ENCODE measurements at places on chromosomes 16 and 17. TPM values are rescaled to one million over a fixed set of nuclear protein-coding genes. Genes with fewer than 3 reads are reported as not detected.

- DNase-seq, result no peak
Measured at GRCh38 chr16:1786242-1787055, 3.7 kb downstream of the NUBP2 start.

DNA sequence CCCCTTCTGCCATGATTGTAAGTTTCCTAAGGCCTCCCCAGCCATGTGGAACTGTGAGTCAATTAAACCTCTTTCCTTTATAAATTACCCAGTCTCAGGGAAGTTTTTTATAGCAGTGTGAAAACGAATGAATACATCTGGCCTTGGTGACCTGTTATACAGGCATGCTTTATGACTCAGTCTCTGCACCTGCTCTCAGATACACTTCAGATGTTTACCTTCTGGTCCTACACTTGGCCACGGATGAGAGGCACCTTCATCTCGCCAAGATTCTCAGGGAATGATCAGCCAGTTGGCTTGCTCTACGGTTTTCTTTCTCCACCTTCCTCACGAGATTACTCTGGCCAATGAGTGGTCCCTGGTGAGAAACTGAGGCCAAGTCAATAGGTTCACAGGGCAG lies 304.7 kb downstream of the CA10 start:
- no peak for DNase-seq

- no peak for DNase-seq
Measured at GRCh38 chr17:12510535-12510934, 155.2 kb upstream of the MYOCD start.

- DNase-seq, result no peak
Measured at GRCh38 chr16:84109598-84110335, 7.0 kb downstream of the MBTPS1 start.

GRCh38 chr16:53914736-53915135 lies 210.8 kb downstream of the FTO start:
- no peak for DNase-seq

- peak; percentile 7 for DNase-seq
Measured at GRCh38 chr17:40532520-40533253, 31.3 kb upstream of the TNS4 start.

GRCh38 chr16:27066668-27067537 lies at the start of gene C16orf82:
Gene C16orf82 (plus strand): TSS chr16:27066927.
- DNase-seq, result no peak

GRCh38 chr16:51797669-51798259 lies 646.7 kb upstream of the SALL1 start:
- DNase-seq, result no peak

- DNase-seq, result no peak
Measured at GRCh38 chr17:46809110-46809571, 9.4 kb downstream of the WNT3 start.

- DNase-seq, result no peak
Measured at GRCh38 chr17:81498953-81499600, 13.5 kb downstream of the ACTG1 start.

- DNase-seq, result no peak
Measured at GRCh38 chr16:57048095-57048494, 44.3 kb upstream of the CPNE2 start.

GRCh38 chr17:77274096-77274845 lies 133.5 kb downstream of the SEC14L1 start:
- DNase-seq, result no peak

DNA sequence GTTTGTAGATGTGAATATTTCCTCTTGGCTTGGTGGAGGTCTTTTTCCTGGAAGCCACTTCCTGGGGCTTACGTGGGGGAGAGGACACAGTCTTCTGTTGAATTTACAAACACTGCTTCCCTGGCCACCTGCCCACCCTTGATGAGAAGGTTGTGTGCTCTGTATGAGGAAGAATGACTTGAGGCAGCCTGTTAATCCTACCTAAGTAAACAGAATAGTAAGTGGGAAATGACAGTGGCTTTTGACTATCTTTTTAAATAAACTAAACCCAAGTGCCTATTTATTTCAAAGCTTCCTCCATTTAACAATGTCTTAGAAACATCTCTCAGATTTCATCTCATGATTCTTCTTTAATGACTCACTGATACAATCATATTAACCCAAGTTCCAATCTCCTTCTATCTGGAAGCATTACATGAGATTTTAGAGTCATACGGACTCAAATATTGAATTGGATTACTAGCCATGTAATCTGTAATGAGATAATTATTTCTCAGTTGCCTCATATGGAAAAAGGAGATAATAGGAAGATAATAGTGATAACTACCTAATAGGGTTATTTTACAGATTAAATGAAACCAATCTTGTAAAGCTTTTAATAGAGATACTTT lies 96.6 kb upstream of the SMIM36 start:
- DNase-seq, result no peak

GRCh38 chr17:28796062-28796461 lies 46.5 kb downstream of the FAM222B start:
- no peak for DNase-seq

- no peak for DNase-seq
Measured at GRCh38 chr17:36939052-36939801, 2.0 kb downstream of the LHX1 start.

CCDC200 gene
- total RNA-seq, result not detected

ACLY gene
- 153 TPM for total RNA-seq

OR3A3 gene
- not detected for total RNA-seq

KRTAP2-1 gene
- not detected for total RNA-seq

TOX3 gene
- not detected for total RNA-seq

KCNJ18 gene
- total RNA-seq, result not detected

CALB2 gene
- not detected for total RNA-seq

MT1M gene
- not detected for total RNA-seq
